ENCODE measurements at places on chromosomes 7 and 10.
A peak's percentile ranks its signal among the peaks of the same experiment; 100 is the strongest.

DNA sequence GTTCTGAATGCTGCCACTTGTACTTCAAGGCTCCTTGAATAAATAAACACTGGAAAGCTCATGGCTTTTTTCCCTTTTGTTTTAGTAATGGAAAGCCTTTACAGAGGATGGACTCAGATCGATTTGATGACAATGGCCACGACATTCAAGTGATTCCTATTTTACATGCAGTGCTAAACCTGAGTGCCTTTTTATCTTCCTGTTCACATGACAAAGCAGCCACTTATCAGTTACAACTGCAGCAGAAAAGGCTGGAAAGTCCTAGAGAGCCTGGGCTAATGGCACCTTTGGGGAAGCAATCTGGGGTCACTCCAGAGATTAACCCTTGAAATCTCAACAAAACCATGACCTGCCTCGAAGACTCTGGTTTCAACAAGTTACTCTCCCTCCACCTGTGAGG, 249.0 kb upstream of the AUTS2 start:
- no peak for DNase-seq

DNA sequence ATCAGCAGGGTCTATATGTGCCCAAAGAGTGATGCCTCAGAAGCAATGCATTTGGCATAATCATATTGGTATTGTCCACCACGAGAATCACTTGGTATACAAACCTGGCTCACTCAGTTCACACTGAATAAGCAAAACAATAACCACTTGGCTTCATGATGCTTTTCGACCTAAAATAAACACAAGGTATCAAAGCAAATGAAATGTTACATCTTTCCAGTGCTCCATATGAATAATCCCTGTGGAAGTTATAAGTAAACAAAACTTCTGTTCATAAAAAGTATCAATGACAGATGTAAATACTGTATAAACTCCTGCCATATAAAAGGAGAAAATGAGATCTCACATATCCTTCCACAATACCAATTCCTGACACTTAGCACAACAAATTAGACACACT, 29.8 kb upstream of the EBLN1 start:
- no peak for DNase-seq

GRCh38 chr7:135661311-135662122, 797 bp upstream of the STMP1 start:
- DNase-seq, result peak; percentile 8

DNA sequence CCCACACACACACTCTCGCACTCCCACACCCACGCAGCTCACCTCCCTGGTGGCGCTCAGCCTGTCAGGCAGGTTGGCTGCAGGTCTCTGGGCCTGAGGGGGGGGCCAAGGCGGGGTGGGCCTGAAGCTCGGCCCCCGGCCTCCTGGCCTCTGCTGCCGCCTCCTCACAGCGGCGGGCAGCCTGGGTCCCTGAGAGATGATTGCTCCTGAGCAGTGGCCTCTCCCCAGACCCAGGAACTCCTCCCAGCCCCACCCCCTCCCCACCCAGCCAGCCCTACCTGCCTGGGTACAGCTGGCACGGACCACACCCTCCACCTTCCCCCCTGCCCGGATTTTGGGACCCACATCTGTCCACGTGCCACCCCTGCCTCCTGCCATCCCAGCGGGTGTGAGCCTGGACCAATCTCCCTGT, 4.6 kb upstream of the TMEM184A start:
- no peak for DNase-seq

GRCh38 chr7:29424984-29425309, 138.7 kb upstream of the PRR15 start:
- DNase-seq, result no peak

DNA sequence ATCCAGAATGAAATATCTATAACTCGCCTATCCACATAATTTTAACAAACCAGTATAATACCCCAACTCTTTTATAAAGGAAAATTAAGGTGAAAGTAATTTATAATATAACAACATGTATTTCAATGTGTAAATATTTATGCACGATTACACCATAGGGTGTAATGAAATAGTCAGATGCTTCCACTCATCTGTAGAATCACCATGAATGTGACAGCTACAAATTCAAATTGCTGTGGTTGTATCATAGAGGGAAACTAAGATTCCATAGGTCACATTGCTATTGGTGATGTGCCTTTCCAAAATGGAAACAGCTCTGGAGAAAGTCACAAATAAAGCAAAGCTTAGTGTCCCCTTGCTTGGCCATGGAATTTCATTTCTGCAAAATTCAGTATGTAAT, 95.7 kb downstream of the CPED1 start:
- no peak for DNase-seq

DNA sequence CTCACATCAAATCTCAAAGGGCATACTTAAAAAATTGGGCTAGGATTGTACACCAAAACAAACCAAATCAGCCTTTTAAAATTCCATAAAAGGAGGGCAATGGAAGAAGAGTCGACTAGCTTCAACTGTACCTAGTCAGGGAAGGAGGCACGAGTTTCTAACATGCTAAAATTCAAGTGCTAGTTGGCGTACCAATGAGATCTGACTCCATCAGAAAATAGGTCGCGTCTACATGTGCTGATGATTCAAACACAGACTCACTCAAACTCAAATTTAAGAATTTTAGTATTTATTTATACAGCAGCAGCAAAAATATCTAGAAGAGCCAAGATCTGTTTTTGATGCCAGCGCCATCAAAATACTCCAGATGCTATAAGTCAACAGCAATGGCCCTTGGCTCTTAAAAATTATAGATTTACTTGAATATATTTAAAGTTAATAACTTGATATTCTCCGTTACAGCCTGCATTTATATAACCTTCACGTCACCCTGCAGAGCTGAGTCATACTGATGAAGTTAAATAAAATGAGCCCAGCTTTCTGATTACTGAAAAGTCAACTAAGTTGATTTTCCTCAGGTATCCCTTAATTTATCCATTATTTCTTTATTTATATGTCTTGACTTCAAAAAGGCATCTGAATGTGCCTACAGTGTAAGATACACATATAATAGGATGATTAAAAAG, 302.1 kb upstream of the IMMP2L start:
- DNase-seq, result no peak

- DNase-seq, result peak; percentile 42
Measured at GRCh38 chr10:95246582-95247051, 44.2 kb downstream of the PDLIM1 start.

DNA sequence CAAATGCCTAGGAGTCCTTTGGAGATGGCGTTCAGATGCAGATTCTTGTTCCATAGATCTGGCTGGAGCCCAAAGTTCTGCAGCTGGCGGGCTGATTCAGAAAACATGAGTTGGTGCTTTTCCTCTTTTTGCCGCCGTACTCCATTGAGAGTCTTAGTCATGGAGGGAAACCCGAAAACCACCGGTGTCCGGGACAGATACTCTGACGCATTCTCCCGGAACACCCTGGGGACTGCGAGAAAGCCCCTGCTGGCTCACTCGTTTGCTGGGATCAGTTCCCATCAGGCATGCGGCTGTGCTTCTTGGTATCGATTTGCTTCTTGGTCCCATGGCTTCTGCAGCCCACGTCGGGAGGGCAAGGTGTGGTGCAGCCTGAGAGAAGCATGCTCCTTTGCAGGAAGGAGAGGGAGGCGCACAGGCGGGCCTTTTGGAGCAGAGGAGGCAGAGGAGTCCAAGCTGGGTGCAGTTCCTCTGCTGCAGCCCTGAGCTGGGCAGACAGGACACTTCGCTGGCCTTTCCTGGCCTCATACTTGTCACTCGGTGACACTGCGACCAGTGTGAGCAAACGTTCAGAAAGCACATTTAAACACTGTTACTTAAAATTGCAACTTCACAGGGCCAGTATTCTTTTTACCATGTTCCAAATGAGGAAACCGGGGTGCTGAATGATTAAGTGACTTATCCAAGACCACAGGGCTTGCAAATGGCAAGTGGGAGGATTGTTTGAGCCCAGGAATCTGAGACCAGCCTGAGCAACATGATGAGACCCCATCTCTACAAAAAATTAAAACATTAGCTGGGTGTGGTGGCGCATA, 30.6 kb upstream of the PFKFB3 start:
- DNase-seq, result no peak

DNA sequence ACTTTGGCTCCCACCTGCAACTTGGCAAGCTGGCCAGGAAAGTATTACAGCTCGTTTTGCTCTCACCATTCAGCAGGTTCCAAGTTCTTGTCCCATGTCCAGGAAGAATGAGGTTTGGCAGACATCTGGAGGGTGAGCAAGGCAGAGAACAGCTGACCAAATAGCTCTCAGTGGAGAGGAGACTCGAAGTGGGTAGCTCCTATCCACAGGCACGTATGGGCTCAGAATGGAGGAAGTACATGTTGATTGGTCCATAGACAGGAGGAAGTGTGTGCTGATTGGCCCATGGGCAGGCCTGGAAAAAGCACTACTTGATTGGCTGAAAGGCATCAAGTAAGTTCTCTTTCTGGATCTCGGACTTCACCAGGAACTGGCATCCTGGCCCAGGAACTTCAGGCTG, 3.0 kb upstream of the NCAPG2 start:
- DNase-seq, result no peak

DNA sequence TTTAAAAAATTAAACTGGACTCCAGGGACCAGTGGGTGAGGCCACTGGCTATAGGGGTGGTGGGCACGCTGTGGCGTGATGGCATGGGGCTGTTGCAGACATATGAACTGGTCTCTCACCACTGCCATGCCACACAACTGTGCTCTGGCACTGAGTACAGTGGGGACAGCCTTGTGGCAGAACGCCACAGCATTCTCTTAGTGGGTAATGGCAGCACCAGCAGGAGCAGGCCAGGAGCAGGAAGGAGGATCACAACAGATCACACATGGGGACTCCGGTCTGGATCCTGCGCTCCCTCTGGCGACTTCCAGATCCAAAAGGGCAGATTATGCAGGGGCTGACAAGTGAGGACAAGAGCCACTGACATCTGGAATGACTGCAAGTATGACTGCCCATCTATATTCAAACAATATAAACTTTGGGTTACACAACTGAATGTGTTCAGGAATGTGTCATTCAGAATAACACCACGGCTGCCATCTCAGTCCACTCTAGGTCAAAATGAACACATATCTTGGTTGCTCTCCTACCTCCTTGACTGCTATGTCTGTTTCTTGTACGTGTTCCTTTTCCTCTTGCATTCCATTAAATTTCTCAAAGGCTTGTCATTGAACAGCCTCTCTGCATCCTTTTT, 176.0 kb downstream of the KMT2E start:
- no peak for DNase-seq

DNA sequence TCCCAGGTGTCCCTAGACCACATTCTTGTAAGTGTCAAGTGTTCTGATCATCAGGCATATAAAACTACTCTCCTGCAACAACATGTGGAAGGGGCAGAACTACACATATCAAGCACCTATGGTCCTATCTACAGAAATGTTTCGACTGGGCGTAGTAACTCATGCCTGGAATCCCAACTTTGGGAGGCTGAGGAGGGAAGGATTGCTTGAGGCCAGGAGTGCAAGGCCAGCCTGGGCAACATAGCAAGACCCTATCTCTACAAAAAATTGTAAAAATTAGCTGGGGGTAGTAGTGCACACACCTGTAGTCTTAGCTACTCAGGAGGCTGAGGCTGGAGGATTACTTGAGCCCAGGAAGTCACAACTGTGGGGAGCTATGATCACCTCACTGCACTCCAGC, 244.2 kb downstream of the PARD3 start:
- DNase-seq, result no peak

DNA sequence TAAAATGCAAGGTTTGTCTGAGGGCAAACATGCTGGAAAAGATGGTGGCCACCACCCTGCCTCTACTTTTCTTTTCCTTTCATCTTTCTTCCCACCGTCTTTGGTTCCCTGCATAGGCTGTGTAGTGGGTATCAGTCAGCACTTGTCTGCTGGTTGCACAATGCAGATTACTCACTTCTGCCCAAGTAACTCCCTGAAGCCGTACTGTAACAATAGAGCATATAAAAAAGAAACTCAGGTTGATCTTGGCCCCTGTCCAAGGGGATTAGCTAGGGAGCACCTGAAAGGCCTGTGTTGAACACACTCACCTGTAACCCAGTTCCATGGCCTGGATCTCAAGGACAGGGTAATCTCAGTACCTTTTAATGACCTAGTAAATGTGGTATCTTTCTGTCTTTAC, 533.0 kb upstream of the GALNT17 start:
- DNase-seq, result no peak

GRCh38 chr10:18476076-18476647, 175.2 kb downstream of the NSUN6 start:
- DNase-seq, result no peak
